ENCODE measurements at places on chromosomes 2 and 18. TPM values are rescaled to one million over a fixed set of nuclear protein-coding genes. Genes with fewer than 3 reads are reported as not detected.

The C1QL2 gene
- not detected for total RNA-seq

The AQP4 gene
- total RNA-seq: not detected

The RGPD3 gene
- 0.38 TPM for total RNA-seq

The LHCGR gene
- total RNA-seq: not detected

The CRYBA2 gene
- not detected for total RNA-seq

The NRP2 gene
- 443 TPM for total RNA-seq

The ST8SIA5 gene
- total RNA-seq: not detected

The ST8SIA3 gene
- total RNA-seq: not detected

Measured in vein endothelial cell (primary cell).